Hematopoietic multipotent progenitor cell treated with erythropoietin and hydrocortisone succinate and interleukin-3 and kit ligand, for 17 days (in vitro differentiated cells): ENCODE measurements at places on chromosomes 6 and 20.

GRCh38 chr6:138555421-138555988 lies 56.2 kb upstream of the NHSL1 start:
- no peak for DNase-seq

- DNase-seq: no peak
Measured at GRCh38 chr6:134774201-134774638, 175.7 kb downstream of the ALDH8A1 start.

GRCh38 chr6:151254451-151255081 lies 14.8 kb downstream of the AKAP12 start:
- no peak for DNase-seq

DNA sequence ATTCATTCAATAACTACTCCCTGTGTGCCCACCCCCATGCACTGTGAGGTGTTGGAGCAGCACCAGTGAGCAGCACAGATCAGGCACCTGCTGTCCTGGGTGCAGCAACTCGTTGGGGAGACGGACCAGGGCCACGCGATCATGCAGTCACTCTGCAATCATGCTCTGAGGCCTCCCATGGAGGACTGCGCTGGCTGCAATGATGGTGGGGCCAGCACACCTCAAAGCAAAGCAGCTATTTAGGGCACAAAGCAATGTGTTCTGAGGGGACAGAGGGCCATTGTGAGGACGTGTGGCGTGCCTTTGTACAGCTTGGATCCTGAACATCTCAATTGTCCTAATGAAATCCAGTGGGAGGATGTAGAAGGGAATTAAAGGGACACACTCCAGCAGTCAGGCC lies 41.0 kb upstream of the MPC1 start:
- no peak for DNase-seq

DNA sequence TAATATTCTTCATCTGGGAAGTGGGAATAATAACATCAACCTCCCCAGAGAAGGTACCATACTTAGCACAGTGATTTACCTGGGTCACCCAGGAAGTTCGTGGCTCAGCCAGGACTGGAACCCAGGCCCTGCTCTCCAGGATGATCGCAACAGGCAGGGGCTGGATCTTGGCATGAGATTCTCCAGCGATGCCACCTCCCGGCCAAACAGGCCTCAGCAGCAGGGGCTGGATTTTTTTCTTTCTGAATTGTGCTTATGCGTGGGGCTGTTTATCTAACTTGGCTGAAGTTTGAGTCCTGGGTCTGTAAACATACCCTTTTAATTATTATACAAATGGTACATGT lies 129.5 kb upstream of the PTPN1 start:
- DNase-seq: no peak

- no peak for DNase-seq
Measured at GRCh38 chr6:139903411-139904157, 529.1 kb upstream of the CITED2 start.

DNA sequence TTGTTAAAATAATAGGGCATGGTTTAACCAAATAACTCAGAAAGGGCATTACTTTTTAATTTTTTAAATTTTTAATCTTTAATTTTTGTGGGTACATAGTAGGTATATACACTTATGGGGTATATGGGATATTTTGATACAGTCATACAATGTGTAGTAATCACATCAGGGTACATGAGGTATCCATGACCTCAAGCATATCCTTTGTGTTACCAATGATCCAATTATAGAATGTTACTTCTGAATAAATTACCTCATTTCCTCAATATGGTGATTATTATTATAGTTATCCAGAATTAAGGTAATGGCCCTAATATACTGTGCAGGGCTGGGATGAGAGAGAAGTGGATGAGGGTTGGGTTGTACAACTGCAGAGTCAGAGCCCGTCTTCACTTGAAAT lies 45.1 kb upstream of the TMEM30A start:
- DNase-seq: no peak

GRCh38 chr6:109946979-109947378 lies 31.1 kb upstream of the GPR6 start:
- no peak for DNase-seq

GRCh38 chr20:433300-433975 lies 25.3 kb downstream of the RBCK1 start:
- no peak for DNase-seq

- DNase-seq: no peak
Measured at GRCh38 chr20:17662333-17663039, 19.6 kb downstream of the RRBP1 start.

DNA sequence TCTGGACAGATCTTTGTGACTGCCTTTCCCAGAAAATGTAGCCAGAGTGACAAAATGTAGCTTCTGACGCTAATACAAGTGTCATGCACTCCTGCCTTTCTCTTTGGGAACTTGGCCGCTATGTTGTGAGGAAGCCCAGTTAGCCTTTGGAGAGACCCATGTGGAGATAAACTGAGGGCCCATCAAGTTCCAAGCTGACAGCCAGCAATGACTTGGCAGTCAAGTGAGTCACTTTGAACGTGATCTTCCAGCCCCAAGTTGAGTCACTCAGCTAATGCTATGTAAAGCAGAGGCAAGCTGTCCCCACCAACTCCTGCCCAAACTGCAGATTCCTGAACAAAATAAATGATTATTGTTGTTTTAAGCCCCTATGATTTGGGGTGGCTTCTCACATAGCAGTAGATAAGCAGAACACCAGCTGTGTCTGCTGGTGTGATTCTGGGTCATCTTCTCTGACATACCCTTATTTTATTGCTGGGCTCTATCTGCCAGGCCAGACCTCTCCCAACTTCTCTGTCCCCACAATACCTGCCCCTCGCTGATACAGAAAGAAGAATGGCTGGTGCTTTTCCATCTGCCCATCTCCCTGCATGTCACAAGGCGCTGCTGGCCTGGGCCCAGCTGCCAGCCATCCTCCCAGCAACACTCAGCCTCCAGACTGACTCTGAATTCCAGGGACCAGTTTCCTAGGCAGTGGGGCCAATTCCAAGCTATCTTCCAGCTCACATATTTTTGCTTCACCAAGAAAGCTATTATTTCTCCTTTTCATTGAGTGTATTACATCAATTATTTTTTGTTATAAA lies 274.8 kb downstream of the LRFN2 start:
- no peak for DNase-seq

DNA sequence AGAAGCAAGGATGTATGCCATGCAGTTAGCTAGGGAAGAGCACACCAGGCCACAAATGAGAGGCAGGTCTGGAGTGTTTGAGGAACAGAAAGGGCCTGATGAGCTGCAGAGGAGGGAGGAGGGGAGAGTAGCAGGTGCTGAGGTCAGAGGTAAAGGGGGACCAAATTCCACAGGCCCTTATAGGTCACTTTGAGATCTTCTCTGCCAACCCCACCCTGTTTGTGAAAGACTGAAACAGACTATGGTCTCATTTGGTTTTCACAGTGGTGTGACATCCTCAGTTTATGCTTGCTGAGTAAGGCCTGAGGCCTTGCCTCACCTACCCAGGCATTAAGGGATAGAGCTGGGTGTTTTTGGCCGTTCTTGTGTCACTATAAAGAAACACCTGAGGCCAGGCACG lies 187.7 kb upstream of the MYLIP start:
- DNase-seq: no peak

- DNase-seq: no peak
Measured at GRCh38 chr6:17268114-17268513, 13.0 kb upstream of the RBM24 start.

DNA sequence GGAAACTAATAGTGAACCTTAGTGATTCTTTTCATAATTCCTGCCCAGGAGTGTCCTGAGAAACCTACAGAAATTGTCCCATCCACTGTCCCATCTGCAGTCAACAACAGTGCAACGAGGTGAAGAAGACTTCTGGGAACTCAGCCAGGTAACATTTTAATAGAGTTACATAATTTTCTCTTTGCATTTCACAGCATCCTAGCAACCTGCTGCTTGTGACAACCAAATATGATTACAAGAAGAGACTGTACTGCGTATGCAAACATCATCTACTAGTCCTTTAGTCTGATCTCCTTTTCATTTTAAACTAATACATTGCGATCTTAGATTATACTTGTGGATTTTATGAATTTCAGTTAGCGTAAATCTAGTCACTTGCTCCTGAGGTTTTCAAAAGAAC lies 951.6 kb downstream of the TFAP2A start:
- no peak for DNase-seq

GRCh38 chr6:15713325-15713724 lies 50.5 kb upstream of the DTNBP1 start:
- DNase-seq: no peak

DNA sequence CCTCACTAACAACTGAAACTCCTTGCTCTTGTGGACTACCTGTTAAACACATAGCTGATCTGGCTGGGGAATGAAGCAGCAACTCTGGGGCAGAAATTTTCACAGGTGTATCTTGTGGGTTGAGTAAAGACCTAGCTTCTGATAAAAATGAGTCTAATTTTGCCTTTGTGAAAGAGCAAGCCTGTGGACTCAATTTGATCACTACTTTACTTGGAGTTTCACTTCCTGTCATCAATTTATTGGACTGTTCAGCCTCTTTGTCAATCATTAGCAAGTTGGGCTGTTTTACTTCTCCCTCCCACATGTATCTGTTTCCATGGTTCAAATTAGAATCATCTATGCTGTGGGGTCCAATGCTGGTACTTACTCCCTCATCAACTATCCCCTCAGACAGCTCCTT lies 29.6 kb upstream of the CRIP3 start:
- DNase-seq: no peak

DNA sequence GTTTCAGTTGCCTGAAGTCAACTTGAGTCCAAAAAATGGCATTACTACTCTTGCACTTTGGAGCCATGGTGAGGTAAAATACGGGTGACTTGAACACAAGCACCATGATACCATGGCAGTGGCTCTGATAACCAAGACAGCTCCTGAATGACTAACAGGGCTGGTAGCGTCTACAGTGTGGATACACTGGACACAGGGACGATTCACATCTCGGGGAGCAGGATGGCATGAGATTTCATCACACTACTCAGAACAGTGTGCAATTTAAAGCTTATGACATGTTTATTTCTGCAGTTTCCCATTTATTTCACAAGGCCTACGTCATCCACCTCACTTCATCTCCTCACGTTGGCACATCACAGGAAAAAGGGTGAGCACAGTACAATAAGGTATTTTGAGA lies 950.9 kb downstream of the KIF16B start:
- DNase-seq: no peak

DNA sequence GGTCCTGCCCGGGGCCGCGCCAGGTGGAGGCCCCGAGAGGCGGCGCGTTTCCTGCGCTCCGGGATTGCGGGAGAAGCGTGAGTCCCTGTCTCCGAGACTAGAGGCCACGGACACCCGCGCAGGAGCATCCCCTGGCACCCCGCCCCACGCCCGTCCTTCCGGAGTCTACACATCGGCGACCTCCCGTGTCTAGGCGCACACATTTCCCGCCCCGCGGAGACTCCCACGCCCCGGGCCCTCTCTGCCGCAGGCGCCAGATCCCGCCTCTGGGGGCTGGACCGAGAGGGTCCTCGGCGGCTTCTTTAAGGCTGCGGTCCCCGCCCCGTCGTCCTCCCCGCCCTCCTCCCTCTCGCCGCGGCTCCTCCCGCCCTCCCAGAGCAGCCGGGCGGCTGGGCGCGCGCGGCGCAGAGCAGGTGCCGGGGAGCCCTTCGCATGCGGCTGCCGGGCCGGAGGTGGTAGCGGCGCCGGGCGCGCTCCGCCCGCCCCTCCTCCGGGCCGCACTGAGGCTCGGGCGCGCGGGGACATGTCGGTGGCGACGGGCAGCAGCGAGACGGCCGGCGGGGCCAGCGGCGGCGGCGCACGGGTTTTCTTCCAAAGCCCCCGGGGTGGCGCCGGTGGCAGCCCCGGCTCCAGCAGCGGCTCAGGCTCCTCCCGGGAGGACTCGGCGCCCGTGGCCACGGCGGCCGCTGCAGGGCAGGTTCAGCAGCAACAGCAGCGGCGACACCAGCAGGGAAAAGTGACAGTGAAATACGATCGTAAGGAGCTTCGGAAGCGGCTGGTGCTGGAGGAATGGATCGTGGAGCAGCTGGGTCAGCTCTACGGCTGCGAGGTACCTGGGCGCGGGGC lies at the start of gene PPP1R14C:
TSS of gene PPP1R14C (plus strand) at position 375 of the 846 bp plus-strand sequence. CDS start at position 524, 149 bp downstream.
- DNase-seq: no peak

GRCh38 chr6:142913511-142914047 lies 31.4 kb downstream of the HIVEP2 start:
- no peak for DNase-seq

GRCh38 chr6:11164717-11165646 lies 53.5 kb upstream of the ERVFRD-1 start:
- DNase-seq: no peak

DNA sequence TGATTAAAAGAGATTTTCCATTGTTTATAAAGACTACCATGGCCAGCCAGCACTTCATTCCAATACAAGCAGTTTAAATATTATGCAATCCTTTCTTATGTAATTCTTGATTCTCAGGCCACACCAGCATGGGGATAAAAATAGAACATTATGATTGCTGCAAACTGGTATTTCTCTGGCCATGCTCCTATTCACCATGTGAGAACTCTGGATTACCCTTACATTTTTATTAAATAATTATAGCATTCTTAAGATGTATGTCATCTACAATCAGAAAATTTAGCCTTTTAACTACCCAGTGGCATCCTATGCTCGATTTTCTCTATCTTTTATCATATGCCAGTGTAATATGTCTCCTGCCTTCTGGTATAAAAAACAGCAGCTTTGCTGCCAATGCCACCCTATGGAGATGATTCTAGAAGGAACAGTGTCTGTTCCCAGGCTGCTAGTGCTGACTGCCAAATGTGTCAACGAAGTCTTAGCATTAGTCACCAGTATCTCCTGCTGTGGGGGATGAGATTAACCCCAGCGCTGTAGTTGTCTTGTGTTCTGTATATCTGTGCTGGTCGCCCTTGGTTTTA lies 501.4 kb downstream of the BCKDHB start:
- no peak for DNase-seq
